Activated T-helper 9 cell treated with anti-CD3 and anti-CD28 coated beads, Interleukin-2, amount 50 U/mL, for 16 hours (primary cell): ENCODE measurements at places on chromosomes 11 and 22.

- DNase-seq, result no peak
Measured at GRCh38 chr22:36104988-36105387, 55.6 kb downstream of the APOL3 start.

GRCh38 chr11:128235958-128236357 lies 351.4 kb downstream of the ETS1 start:
- DNase-seq, result no peak

DNA sequence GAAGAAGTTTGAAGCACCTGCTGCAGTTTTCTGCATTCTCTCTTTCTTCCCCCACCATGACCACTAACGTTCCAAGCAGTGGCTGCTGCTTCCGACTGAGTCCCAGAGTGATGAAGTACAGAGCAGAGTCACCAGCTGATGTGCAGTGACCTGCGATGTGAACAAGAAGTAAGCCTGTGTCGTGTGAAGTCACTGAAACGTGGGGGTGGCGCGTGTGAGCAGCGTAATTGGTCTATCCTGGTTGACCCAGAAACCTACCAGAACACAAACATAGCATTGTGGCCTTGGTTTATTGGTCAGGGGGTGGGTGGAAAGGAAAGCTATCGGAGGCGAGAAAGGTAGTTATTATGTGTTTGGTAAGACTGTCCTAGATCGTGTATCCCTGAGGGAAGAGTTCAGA lies 3.5 kb downstream of the KRTAP5-7 start:
- no peak for DNase-seq

GRCh38 chr11:2115308-2115707 lies 23.9 kb downstream of the IGF2 start:
- no peak for DNase-seq

DNA sequence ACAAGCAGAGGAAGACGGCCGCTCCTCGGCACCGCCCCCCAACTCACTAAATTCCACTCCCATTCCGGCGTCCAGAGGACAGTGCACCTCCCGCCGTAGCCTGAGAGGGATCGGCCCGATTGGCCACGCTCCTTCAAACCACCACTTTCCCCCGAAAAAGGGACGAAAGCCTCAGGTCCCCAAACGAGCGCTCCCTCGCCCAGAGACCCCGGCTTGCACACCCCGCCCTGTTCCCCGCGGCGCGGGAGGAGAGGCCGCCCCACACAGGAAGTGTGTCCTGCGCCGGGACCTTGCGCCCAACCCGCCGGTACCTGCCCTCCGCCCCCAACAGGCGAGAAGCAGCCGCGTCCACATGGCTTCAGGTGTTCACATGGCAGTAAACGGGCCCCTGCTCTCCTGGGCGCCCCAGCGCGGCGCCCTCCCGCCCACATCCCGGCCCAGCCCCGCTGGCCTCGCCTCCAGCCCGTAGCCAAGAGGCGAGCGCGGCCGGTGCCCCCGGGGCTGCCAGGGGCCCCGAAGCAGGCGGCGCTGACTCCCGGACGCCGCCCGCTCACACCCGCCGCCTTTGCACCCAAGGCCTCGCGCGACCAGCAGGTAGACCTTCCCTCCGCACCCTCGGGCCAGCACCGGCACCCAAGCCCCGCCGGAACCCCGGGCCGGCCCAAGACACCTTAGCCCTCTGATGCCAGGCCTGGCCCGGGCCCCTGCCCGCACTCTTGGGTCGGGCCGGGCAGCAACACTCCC lies 849 bp downstream of the TCF20 start:
- DNase-seq, result peak; percentile 63

GRCh38 chr11:130386056-130386455 lies 42.4 kb downstream of the ADAMTS8 start:
- DNase-seq, result no peak

- DNase-seq, result no peak
Measured at GRCh38 chr11:94757037-94757735, 11.0 kb upstream of the AMOTL1 start.

GRCh38 chr11:1864231-1864630 lies 11.3 kb downstream of the LSP1 start:
- no peak for DNase-seq

- no peak for DNase-seq
Measured at GRCh38 chr11:76765863-76766350, 17.2 kb upstream of the TSKU start.

DNA sequence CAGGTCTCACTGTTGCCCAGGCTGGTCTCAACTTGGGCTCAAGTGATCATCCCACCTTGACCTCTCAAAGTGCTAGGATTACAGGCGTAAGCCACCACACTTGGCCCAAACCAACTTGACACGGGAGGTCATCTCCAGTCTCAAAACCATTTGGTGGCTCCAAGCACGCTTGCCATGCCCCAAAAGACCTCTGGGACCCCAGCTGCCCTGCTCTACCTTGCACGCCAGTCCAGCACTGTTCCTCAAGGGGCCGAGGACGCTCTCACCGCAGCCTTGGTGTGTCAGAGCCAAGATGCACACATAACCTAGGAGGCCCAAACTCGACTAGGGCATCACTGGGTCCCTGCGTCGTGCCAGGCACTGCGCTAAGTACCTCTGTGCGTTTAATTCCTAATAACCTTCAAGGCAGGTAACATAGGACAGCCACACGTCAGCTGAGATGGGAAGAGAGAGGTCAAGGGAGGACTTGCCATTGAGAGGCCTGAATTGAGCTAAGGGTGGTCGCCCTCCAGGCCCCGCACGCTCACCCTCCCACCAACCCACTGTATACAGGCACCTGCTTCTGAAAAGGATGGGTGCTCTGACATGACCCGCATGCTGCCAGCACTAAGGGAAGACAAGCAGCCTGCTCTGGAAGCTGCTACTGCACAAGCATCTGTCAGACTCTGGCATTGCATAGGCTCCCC lies 4.6 kb upstream of the GAS2L1 start:
- no peak for DNase-seq

DNA sequence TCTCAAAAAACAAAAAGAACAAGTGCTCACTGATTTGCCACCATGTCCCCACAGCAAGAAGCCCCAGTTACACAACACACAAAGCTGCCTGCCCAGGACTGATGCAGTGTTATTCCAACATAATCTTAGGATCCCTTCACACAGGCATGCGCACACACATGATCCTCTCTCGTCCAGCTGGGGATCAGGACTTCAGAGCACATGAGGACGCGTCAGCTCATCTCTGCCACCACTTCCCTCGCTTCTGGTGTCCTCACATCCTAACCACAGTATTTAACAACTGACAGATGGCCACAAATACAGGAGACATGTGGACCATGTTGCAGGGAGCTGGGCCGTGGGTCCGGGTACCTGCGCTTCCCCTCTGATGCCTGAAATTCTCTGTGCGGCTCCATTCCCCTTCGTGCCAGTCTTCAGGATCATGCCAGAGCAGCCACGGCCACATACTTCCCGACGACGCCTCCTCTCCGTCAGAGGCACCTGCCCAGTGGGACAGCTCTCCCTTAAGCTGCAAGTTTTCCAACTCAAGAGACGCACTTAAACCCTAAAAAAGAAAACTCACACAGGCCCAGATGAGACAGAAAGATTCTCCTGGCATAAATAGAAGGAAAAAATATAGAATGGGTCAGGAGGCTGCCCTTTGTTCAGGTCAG lies 68.3 kb downstream of the PACSIN2 start:
- DNase-seq, result no peak

DNA sequence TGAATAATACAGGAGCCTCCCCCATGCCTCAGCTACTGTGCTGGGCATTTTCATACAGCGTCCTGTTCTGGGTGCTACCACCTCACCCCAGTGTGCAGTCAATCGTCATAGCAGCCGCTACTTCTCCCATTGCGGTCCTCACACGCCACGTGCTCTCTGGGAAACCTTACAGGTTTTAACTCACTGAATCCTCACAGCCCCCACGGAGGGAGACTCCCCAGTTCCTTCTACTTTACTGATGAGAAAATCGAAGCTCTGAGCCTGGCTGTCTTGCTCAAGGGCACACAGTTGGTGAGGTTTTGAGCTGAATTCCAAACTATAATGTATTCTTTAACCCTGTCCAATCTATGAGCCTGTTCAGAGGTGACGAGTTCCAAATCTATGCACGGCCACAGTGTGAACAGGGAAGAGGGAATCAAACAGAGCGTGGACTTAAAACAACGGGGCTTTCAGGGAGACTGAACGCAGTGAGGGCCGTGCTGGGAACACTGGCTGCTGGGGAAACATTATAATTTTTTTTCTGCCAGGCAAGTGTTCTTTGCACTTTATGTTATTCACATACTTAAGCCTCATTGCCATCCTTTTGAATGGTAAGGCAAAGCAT lies 421.5 kb downstream of the BRD1 start:
- no peak for DNase-seq

- no peak for DNase-seq
Measured at GRCh38 chr11:59660621-59661020, 8.2 kb downstream of the PATL1 start.

DNA sequence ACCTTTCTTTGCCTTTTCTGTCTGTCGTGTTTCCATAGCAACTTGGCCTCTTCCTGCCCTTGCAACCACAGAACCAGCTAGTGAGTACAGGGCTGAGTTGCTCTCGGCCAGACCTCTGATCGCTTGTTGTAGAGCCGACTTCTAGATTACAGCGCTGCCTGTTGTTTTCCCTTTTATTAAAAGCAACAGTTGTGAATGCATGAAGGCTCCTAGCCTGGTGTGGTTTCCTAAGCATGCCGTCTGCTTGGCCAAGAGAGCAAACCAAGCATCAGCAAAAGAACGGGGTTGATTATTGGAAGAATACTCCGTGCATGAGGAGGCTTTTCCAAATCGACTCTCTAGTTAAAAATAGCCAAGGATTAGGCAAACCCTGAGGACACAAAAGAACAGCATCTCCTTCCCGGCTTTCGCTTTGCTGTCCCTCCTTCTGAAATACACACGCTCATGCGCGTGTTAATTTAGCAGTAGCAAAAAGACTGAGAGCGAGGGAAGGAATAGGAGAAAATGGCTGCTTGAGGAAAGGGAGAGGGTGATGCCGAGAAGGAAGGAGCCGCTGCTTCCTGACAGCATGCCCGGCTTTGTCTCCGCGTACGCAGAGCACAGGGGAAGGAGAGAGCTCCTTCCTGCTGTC lies 71.5 kb upstream of the TTC12 start:
- no peak for DNase-seq
